Daoy (cell line): ENCODE measurements at places on chromosomes 4 and X. TPM values are rescaled to one million over a fixed set of nuclear protein-coding genes. Genes with fewer than 3 reads are reported as not detected.
A peak's percentile ranks its signal among the peaks of the same experiment; 100 is the strongest.

The WNK3 gene
- 3.6 and 4.0 TPM in 2 replicates for total RNA-seq

The OCIAD2 gene
- 83.1 and 106 TPM in 2 replicates for total RNA-seq

The MAGEA2 gene
- total RNA-seq: 7.7 and 14.8 TPM in 2 replicates

The MED28 gene
- total RNA-seq: 4.4 and 5.0 TPM in 2 replicates

The SMIM31 gene
- total RNA-seq: not detected in 2 replicates

DNA sequence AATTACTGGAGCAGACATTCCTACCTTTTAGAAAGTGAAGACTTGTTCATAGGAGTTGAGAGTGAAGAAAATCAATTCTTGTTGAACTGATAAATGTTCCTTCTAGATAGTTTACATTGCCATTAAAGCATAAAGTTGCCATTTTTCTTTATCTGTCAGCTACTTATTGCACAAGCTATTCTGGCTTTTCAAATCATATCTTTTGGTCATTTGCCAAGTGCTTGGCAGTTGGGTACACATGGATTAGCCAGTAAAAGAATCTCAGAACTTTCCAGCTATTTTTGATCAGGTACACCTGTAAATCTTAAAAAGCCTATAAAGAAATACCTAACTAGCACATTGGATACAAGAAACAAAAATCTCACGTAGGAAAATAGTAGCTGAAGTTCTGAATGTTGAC is 56.4 kb upstream of the PNPLA4 start:
- no peak for DNase-seq

DNA sequence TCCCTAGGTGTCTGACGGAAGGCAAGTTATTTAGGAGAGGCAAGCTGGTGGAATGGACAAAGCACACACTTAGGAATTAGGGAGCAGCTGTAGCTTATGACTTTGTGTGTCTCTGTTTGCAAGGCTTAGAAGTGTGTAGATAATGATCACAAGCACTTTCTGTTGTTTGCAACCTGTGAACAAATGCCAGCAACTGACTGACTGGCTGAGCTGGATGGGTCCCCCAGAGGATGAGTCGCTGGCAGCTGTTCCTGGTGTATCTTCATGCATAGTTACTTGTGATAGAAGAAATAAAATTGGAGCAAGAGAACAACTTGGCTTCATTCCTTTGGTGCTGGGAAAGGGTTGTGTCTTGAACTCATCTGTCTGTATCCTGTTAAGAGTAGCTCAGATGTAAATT is 64.2 kb upstream of the BEND4 start:
- DNase-seq: no peak

GRCh38 chrX:30593440-30594200 is 16.1 kb upstream of the TASL start:
- DNase-seq: no peak

- DNase-seq: no peak
Measured at GRCh38 chr4:73752424-73752823, 12.1 kb downstream of the CXCL8 start.

DNA sequence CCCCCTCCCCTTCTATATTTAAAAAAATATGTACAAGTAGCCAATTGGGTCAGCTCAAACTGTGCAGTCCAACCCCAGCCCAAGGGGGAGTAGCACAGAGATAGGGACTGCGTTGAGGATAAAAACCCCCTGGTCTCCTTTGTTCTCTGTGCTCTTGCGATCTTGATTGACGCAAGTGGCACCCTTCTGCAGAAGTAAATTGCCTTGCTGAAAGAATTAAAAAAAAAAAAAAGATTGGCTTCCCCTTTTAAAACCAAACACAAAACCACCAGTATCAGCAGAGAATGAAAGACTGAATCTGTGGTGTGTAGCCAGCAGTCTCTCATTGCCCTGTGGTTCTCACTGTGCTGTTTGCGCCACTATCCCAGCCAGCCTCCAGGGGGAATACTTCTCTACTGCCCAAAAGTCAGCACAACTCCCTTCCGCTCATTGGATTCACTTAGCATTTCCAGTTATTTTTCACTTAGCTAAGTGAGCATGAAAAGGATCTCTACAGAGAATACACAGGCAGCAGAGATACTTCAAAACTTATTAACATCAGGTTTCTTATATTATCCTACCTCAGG is 29.7 kb downstream of the MANBA start:
- no peak for DNase-seq

DNA sequence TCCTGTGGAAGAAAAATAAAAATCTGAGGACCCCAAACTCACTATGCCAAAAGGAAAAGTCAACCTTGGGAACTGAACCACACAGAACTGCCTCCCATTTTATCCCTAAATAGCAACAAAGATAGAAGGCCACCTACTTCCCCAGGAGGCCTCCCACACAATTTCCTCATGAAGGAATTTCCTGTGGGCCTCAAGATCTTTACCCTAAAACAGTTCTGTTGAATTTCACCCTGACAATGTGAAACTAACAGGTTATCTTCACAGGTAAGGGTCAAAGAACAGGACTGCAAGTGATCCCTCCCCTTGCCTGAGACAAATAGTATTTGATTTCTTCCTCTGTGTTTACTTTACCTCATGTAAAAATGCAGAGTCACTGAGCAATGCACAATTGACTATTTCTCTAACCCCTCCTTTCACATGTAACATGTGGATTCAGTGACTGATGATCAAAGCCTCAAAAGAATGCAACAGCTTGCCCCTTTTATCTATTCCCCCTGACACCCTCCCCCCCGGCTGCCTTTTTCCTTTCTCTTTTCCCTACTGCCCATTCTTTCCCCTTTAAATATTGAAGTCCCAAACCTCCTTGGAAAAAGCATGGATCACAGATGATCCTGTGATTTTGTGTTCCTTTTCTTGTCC is 33.3 kb downstream of the MEPE start:
- DNase-seq: peak; percentile 8

- peak; percentile 91 for DNase-seq
Measured at GRCh38 chrX:23503835-23504539, 163.3 kb upstream of the PRDX4 start.

DNA sequence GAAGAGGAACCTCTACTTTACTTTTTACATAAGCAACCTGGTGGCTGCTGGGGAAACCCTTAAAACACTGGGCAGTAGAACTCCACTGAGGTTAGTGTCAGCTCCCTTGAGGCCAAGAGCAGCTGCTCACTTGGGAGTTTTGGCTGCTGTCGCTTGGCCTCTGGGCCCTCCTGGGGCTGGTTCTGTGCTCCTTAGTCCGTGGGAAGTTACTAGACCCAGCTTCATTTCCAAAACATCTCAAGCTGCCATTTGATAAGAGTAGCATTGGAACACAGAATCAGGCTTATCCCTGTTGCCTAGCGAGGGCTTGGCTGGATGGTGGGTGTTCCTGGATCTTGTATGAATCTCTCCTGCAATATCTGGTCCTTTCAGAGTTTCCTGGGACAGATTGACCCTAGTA is 26.1 kb downstream of the RNF4 start:
- DNase-seq: no peak

DNA sequence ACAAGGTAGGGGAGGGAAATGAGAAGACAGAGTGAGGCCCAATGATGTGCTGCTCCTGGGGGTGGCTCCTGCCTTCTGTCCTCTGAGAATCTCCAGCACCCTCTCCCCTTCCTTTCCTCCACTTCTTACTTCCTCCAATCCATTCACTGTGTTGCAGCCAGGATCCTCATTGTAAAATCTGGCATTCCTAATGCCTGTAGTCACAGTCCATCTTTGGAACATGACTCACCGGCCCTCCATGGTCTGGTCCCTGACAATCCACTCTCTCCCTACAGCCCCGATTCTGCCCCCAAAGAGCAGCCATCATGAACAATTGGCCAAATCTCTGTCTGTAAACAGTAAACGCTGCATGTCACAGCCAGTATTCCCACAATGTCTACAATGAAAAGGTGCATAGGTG is 72.9 kb downstream of the CLNK start:
- DNase-seq: peak; percentile 66
